ENCODE measurements at places on chromosomes 7 and 10.

GRCh38 chr7:18295781-18296423 is 199.6 kb upstream of the HDAC9 start:
- no peak for DNase-seq

- DNase-seq, result no peak
Observed at GRCh38 chr7:155343150-155343549, 45.5 kb downstream of the INSIG1 start.

DNA sequence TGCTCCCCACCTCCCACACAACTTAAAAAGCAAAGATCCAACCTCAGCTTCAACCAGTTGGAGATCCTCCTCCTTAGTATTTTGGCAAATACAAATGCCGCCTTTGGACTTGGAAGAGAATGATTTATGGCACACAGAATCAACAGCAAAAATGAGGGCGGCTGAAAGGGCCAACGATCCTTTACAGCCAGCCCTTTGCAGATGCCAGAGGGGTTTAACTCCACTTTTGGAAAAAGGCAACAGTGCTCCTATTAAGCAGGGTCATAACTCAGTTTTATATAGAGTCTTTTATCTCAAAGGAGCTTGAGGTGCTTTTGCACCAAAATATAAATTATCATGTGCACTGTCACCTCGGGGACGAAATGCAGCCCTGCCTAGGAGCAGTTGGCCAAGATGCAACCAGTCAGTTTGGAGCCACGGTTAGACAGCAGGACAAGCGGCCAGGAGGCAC is 56.7 kb upstream of the JCAD start:
- DNase-seq, result no peak

GRCh38 chr10:119737823-119738222 is 12.0 kb downstream of the INPP5F start:
- DNase-seq, result no peak

DNA sequence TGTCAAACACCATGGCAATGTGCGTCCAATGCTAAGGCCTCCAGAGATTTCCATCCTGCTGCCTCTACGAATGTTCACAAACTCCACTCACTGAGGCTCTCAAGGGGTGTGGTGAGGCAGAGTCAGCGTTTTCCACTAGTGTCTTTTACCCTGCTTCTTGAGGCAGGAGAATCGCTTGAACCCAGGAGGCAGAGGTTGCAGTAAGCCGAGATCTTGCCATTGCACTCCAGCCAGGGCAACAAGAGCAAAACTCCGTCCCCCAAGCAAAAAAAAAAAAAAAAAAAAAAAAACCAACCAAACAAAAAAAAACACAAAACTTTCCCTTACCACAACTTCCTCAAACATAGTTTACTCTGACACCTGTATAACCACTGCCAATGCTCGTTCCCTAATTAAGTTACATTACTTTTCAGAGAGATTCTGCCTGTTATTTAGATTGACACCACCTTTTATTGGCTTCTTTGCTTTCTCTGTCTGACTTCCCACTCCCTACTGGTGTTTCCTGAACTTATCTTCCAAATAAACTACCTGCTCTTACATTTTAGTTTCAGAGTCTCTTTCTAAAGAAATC is 102.1 kb upstream of the ZNF746 start:
- no peak for DNase-seq

- no peak for DNase-seq
Observed at GRCh38 chr10:22962817-22963216, 35.0 kb downstream of the ARMC3 start.

DNA sequence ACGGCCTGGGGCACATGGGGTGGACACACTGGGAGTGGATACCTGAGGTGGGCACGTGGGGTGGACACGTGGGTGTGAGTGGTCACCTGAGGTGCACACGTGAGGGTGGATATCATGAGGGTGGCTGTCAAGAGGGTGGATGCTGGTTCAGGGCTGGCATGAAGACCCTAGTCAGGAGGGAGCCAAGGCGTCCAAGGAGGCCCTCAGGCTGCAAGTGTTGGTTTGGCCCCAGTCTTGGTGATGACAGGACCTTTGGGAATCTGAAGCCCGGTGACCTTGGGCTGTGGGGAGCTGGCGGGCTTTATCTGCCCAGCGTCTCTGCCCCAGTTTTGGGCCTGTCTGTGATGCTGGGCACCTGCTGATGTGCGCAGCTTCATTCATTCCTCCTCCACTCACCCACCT is 24.9 kb upstream of the PFKFB3 start:
- no peak for DNase-seq

GRCh38 chr10:71255808-71256660 is 43.7 kb downstream of the UNC5B start:
- no peak for DNase-seq

- no peak for DNase-seq
Observed at GRCh38 chr10:119859420-119860258, 13.0 kb downstream of the MCMBP start.

GRCh38 chr10:43287056-43288007 is 20.5 kb upstream of the RASGEF1A start:
- no peak for DNase-seq

DNA sequence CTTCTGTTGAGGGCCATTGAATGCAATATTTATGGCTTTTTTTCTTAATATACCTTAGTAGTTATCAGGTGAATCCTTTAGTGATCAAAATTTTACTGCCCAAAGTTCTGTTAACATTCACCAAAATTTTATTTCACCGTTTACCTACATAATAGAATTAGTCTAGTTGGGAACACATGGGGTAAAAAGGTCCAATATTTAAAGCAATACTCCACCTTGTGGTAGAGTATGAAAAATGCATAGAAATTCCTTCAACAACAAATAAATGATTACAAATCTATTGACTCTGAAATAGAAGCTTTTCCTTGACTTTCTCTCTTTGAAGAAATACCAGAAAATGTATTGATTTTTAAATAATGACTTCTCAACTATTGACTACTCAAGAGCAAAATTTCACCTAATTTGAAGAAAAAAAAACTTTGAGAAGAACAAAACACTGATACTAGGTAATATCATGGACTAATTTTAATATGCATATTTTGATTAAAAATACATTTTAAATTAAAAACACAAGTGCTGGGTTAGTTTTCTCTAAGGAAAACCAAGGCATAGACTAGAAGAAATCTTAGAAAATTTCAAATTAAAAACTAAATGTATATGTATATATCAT is 43.3 kb downstream of the POLR1F start:
- no peak for DNase-seq

DNA sequence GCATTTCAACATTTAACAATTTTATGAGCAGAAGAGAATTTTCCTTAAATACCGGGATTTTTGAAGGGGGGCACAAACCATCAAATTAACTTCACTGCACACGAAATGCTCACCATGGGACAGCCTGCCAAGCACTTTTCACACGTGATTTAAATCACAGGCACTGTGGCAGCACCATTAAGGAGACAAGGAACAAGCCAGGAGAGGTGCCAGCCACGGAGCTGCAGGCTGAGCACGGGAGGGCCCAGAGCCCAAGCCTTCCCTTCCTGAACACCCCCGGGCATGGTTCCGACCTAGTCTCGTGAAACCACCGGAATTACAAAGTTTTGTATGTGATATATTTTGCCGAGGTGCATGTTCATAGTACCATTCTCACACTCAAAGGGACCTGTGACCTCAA is 13.4 kb downstream of the PITRM1 start:
- DNase-seq, result no peak

- no peak for DNase-seq
Observed at GRCh38 chr10:128000471-128001362, 93.8 kb downstream of the PTPRE start.

DNA sequence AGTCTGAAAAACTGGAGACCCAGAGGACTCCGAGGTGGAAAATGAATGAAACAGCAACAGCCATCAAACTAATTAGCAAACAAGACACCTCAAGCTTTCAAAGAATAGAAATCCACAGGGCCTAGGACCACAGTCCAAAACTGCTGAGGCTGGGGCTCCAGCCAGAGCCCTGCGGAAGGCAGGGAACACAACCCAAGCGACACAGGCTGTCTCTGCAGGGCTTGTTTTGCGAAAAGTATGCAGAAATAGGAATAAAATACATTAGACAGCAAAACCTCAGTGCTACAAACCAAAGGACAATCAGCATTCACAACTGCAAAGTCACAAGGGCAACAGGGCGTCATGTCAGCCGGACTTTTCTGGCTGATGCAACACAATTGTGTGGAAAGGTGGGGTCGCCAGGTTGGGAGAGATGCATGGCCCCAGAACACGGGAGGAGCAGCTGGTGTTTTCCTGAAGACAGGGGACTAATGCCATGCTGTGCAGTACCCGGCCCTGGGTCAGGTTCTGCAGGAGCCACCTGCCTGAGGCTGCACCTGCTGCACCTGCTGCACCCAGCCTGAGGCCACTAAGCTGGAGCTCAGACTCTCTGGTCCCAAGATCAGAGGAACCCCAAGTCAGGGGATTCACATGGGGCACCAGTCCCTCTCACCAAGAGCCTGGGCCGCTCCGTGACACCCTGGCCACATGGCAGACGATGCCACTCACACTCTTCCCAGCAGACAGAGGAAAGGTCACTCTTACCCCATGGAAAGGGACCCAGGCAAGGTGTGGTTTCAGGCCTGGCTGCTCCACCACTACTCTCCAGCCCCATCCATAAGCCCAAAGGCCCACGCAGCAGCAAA is 74.2 kb downstream of the MAD1L1 start:
- DNase-seq, result no peak

DNA sequence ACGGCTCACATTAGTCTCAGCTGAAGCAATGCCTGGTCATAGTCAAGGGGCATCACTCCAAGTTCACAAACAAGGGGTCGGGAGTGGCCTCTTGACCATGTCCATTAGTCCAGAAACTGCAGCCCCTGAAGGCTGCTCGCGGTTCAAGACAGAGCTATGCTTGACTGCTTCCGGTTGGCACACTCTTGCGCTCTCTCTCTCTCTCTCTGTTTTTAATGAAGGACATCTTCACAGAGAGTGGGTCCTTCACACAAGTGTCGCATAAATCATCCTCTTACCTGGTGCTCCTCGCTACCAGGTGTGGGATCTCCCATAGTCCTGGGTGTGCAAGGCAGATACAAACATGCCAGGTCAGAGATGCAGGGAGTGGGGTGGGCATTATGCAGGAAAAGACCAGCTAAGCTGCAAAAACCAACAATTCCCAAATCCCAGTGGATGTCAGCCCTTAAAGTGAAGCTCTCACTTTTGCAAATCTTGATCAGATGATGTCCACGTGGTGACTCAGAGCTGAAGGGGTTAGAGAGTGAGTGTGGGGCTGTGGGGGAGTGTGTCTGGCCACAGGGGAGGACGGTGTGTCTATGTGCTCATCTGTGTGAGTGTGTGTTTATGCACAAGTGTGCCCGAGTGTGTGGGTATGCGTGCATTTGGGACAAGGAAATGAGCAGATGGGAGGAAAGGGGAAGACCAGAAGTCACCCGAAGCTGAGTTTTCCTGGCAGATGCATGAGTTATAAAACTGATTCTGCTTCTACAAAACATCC is 83.7 kb upstream of the PPP2R2D start:
- no peak for DNase-seq

- no peak for DNase-seq
Observed at GRCh38 chr10:132036153-132036886, 29.4 kb upstream of the JAKMIP3 start.

- no peak for DNase-seq
Observed at GRCh38 chr10:37549054-37549453, 308.4 kb downstream of the ZNF248 start.

DNA sequence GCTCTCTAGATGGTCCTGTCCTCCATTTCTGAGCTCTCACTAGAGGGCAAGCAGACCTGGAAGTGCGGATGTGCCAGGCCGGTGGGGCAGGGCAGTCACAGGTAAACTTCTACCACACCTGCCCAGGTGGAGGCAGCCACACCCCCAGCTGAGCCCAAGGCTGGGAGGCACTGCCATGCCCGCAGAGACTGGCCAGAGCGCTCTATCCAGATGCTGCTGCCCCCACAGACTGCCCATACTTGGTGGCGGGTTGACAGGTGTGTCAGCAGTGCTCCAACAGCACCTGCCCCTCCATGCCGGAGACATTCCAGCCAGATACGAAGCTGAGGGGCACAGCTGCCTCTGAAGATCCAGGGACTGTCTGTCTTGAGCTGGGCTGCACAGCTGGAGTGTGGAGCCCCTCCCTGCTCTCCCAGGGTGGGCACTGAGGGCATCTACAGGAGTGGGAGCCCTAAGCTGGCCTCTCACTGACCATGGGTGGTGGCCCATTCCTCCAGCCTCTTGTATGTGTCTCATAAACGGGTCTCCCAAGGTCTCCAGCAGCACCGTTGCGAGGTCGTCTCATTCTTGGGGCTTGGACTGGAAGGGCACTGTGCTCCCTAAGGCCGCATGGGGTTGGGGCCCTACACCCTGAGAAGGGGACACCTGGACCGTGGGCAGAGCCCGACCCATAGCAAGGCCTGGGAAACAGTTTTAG is 38.2 kb upstream of the PPIF start:
- no peak for DNase-seq

DNA sequence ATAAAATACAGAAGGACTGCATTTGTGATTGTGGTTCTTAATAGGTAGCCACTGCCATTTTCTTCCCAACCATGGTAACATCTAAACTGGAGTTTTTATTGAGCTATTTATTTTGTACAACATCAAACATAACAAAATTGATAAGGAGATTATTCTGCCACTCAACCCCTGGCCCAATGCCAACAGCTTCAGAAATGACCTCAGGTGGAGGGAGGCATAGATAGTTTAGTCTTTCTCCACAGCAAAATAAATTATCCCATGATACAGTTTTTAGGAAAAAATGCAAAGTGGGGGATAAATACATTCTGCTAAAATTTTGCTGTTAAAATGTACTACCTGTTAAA is 57.6 kb downstream of the LRRTM3 start:
- no peak for DNase-seq

DNA sequence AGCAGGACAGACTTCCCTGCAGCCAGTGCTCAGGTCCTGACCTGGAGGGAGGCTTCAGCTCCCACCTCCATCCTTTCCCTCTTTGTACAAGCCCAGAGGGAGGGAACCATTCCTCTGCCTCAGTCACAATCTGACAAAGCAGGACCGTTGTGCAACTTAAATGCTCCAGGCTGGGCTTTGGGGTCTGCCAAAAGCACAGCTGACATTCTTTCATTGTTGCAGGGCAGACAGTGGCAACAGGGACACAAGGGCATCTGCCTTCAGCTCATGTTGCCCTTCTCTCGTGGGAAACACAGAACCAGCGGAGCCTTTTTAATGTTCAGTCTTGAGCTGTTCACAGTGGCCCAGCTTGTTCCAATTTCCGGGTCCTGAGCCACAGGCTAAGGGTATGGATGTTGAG is 155.7 kb upstream of the TNS3 start:
- DNase-seq, result no peak

- no peak for DNase-seq
Observed at GRCh38 chr7:35988818-35989217, 164.2 kb upstream of the EEPD1 start.

- no peak for DNase-seq
Observed at GRCh38 chr10:112295853-112296830, 12.9 kb downstream of the TECTB start.

DNA sequence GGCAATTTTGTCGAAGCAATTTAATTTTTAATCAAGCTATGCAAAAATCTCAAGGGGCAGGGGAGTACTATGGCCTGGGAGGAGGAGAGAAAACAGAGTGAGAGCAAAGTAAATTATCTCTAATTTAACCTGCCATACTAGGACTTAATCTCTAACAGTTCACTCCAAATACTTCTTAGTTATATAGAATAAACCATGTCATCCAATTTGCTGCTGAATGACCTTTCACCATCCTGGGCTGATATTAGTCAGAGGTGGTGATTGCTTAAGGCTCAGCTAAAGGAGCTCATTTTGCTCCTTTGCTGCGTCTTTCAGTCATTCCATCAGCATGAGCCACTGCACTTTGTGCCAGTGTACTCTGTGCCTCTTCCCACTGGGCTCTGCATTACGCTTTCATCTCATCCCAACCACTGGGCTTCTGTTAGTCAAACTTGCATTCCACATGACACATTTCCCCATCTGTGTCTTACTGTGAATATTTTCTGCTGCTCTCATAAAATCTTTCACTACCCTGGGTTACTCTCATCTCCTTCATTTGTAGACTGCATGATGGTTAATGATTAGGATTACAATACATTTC is 84.3 kb downstream of the CD36 start:
- no peak for DNase-seq
